T-helper 17 cell (primary cell): ENCODE measurements at places on chromosomes 2 and 18.

DNA sequence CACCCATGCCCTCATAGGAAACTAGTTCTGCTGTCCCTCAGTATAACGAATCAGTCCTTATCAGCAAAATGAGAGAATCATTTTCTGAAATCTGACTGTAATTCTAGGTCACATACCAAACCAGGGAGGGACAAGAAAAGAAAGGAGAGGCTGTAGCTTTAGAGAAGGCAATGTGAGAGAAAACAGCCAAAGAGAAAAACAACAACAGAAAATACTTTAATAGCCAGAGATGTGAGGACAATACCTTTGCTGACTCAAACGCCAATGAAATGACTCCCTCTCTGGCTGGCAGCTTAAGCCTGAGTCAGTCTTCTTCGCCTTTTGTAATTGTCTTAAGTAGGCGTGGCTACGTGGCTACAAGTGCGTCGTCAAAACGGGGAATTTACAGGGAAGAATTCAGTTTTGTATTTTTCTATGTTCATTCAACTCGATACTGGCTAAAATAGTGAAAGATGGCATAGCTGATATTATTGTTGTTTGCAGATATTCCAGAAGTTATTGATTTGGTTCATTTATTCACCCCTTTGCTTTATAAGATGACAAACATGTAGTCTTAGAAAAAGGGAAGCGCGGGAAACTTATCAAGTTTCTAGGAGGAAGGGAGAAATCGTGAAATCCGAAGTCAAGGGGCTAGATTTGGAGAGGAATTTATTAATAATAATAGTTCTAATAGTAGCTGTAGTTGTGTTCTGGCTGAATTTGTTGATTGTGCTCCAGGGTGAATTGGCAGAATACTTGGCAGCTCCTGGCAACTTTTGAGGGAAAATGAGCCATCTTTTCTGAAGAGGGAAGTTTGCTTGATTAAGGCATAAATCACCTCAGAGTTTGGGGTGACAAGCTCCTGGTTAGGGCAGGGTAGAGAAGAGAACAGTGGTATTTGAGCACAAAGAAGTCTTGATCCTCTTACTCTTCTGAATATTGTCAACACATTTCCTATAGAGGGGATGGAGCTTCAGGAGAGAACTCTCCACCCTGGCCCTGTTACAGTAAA lies at the start of gene IL1A:
Gene IL1A (minus strand): TSS at position 295 of the 991 bp plus-strand sequence. CDS start 723 bp downstream, outside the sequence.
- DNase-seq = no peak

DNA sequence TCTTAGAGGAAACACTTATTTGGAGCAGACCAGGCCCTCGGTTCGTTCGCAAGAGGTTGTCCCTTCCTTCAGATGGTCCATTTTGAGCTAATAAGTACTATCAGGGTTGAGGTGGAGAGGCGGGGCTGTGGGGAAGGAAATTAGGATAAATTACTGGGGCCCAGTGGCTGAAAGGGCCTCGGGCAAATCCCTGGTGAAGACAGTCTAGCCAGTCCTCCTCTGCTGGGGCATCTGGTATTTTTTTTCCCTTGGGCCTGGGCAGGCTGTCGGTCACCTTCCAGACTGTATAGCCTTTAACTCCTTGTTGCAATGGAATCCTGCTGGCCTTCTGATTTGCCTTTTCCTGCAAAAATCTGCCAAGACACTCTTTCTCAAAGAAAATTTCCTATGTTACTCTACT lies 1.7 kb upstream of the MYO3B start:
- DNase-seq = no peak

- DNase-seq = no peak
These were observed 10.7 kb downstream of the RBM43 start for GRCh38 chr2:151251012-151251411.

- no peak for DNase-seq
These were observed 129.7 kb downstream of the PKP4 start for GRCh38 chr2:158586491-158586890.

DNA sequence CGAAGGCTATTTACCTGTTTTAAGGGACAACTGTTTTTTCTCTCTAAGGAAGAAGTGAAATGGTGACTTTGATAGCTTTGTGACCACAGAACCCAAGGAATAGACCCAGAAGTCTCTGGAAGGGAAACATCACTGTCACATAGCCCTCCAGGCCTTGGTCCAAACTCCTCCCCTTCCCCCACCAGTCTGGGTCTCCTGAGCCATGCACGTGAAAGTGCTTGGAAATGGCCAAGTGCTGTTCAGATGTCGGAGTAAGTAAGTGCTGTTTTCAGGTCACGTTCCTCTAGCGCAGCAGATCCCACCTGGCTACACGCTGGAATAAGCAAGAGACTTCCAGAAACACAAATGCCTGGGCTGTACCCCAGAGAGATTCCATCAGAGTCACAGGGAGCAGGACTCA lies 73.0 kb upstream of the AFF3 start:
- no peak for DNase-seq

- no peak for DNase-seq
These were observed 5.1 kb downstream of the AGPS start for GRCh38 chr2:177397481-177398289.

DNA sequence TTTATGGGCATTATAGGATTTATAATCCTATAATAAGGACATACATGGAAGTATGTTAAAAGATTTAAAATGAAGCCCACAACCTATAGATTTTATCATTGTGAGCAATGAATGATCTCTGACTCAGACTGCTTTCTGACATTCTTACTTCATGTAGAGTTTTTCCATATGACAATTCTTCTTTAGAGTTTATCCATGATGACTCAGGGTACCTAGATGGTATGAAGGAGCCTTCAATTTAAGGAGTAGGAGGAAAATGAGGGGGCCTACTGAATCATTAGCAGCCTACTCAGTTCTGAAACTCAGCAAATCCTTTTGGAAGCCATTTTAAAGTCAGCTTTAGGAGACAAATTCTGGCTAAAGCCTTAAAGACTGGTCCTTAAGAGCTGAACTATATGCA lies 10.4 kb downstream of the PELI1 start:
- DNase-seq = no peak

DNA sequence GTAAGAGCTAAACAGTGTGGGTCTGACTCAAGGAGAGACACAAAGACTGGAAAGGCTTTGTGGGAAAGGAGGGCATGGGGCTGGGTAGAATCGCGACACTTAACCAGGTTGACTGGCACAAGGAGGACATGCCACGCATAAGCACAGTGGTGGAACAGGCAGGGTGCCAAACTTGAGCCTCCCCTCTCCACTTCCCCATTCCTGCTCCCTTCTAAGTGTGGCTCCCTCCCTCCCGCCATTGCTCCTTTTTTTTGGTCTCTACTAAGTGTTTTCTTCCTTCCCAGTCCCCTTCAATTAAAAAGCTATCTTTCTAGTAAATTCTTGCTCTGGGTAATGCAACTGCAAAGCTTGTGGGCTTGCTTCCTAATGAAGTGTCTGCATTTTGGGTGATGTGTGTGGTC lies 40.3 kb upstream of the ZFP36L2 start:
- DNase-seq = no peak

DNA sequence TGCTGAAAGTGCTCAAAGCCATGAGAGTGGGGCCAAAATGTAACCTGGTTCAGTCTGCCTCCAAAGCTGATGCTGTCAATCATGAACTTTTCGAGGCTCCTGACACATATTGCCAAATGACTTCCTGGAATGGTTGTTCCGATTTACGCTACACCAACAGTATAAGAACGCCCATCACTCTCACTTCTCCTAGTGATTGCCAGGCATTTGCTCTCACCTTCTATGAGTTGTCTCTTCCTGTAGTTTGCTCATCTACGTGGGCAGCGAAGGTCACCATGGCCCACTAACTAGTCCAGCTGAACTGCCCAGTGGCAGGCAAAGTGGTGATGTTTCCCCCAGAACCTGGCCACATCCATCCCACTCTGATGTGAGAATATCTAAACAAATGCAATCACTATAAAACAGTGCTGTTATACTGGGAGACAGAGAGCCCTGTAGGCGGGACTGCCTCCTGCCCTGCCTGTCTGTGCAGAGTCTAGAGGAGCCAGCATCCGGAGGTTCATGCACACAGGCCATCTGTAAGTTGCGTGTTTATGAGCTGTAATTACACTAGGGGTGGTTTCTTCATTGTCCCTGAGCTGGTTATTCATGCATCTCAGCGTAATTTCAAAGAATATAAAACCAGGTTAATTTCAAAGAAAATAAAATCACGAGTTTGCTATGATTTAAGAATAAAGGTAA lies 8.8 kb upstream of the CABLES1 start:
- DNase-seq = no peak

- DNase-seq = no peak
These were observed 39.5 kb downstream of the VWC2L start for GRCh38 chr2:214450118-214450894.

- DNase-seq = no peak
These were observed 138.2 kb downstream of the MBD2 start for GRCh38 chr18:54086046-54086802.

DNA sequence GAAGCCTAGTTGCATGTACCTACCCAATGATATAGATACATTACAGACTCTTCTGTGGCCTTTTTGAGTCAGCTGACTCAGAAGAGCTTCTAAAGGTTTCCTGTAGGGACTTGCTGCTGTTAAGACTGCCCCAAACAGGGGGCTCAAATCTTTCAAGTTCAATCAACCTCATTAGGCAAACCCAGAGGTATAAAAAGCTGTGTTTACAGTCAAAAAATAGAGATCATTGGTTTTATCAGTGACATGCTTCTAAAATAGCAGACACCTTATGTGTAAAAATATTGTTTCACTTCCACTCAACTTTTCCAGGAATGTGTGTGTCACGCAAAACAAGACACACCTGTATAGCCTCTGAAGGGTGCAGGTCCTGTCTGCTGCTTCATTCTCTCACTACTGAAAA lies 624.3 kb upstream of the FANCL start:
- DNase-seq = no peak

- no peak for DNase-seq
These were observed 60.9 kb upstream of the IL1R1 start for GRCh38 chr2:102081606-102082005.

DNA sequence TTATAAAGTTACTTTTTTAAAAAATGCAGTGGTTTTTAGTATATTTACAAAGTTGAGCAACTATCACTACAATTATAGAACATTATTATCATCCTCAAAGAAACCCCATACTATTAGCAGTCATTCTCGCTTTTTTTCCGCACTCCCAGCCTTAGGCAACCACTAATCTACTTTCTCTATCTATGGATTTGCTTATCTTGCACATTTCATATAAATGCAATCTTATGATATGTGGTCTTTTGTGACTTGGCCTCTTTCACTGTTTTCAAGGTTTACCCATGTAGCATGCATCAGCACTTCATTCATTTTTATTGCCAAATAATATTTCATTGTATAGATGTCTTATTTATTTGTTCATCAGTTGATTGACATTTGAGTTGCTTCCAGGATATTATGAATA lies 273.4 kb downstream of the AGPS start:
- no peak for DNase-seq

GRCh38 chr2:44944952-44945612 lies 3.6 kb downstream of the SIX3 start:
- no peak for DNase-seq

- DNase-seq = no peak
These were observed 242.5 kb downstream of the CYP26B1 start for GRCh38 chr2:71905205-71905604.

GRCh38 chr18:43620936-43621335 lies 343.6 kb upstream of the SYT4 start:
- DNase-seq = no peak

DNA sequence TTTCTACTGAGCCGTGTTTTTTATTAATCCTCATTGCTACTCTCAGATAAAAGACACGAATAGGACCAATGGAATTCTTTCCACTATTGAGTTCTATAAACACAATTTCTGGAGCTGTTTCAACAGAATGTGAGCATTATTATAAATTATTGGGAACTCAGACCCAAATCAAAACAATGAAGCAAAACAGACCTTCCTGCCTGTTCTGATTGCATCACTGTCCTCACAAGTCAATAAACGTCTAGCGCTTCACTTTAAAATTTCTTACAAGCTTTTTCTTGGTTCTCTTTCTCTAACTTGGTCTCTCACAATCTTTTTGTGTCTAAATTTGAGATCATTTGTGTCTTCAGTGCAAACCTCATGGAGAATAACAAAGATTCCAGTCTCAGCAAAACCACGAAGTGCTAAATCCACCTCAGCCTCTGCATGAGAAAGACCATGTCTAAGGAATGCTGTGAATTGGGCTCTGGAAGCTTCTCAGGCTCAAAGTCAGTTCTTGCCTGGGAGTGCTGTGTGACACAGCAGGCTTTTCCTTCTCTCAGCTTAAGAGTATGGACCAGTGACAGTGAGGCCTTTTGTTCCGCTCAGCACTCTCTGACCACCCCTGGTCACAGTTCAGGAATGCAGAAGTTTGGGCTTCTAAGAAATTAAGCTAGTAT lies 22.8 kb downstream of the ARHGAP28 start:
- DNase-seq = no peak

GRCh38 chr18:64234321-64234720 lies 85.4 kb upstream of the LINC00305 start:
- no peak for DNase-seq

- no peak for DNase-seq
These were observed 52.8 kb downstream of the HYCC2 start for GRCh38 chr2:201018636-201019035.

GRCh38 chr2:232658217-232658785 lies 24.9 kb downstream of the EFHD1 start:
- DNase-seq = no peak

GRCh38 chr2:75640621-75641121 lies 5.9 kb upstream of the MRPL19 start:
- DNase-seq = no peak

DNA sequence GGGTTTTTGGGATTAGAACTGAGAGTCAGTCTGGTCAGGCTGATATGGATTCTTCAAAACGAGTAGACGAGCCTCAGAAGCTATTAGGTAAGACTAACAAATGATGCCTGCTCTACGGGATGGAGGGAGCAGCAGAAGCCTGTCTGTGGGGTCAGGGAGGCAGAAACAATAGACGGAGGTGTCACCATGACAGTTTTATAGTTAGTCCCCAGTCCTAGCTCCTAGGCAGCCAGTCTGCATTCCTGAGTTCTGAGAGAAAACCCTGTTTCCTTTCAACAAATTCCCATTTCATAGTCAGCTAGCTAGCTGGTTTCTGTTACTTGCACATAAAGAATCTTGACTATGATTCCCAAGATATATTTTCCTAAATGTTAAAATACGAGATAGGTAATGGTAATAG lies 542.1 kb downstream of the PID1 start:
- no peak for DNase-seq

- DNase-seq = no peak
These were observed 555.0 kb upstream of the TMEFF2 start for GRCh38 chr2:192749611-192750200.

- DNase-seq = no peak
These were observed 182.7 kb upstream of the GLI2 start for GRCh38 chr2:120552800-120553481.

DNA sequence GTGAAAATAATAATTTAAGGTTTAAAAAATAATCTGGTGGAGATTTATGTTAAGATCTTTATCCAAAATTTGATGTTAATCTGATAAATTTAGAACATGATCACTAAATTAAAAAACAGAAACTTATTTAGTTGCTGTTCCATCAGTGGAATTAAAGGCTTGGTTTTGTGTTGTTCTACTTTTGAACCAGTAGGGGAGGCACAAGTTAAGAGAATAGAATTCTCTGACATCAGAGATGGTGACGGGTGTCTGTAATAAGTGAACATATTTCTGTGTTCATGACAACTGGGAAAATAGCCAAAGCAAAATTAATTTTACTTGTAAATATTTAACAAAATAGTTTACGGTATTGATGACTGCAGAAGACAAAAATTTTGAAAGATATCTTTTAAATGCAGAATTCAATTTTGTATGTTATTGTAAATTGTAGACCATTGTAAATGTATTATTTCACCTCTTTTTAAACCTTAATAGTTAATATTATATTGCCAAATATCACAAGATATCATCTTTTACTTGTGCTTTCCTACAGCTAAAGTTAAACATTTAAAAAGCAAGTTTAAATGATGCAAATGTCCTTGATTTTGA lies 106.0 kb downstream of the UBR3 start:
- no peak for DNase-seq
